Esophagus (tissue), 2 donors: ENCODE measurements at places on chromosomes 5 and 9. TPM values are rescaled to one million over a fixed set of nuclear protein-coding genes. Genes with fewer than 3 reads are reported as not detected.

The SOHLH1 gene
- not detected for polyA plus RNA-seq

The TEK gene
- polyA plus RNA-seq, result 0.55 TPM

The PDE8B gene
- 0.66 TPM for polyA plus RNA-seq

The CER1 gene
- polyA plus RNA-seq, result not detected

The C9 gene
- not detected for polyA plus RNA-seq

The MELK gene
- polyA plus RNA-seq, result 9.0 TPM

The SPAAR gene
- polyA plus RNA-seq, result 0.29 TPM

The IL4 gene
- not detected for polyA plus RNA-seq

The STOML2 gene
- polyA plus RNA-seq, result 32.9 TPM

The TARS1 gene
- 78.9 TPM for polyA plus RNA-seq

The INSYN2B gene
- polyA plus RNA-seq, result not detected

The OTULINL gene
- polyA plus RNA-seq, result 0.45 TPM

The FBXO10 gene
- 2.1 TPM for polyA plus RNA-seq

The CIZ1 gene
- polyA plus RNA-seq, result 39.8 TPM

The SLC28A3 gene
- 4.7 TPM for polyA plus RNA-seq

The ABCA1 gene
- 2.9 TPM for polyA plus RNA-seq

The SLC22A4 gene
- polyA plus RNA-seq, result 0.14 TPM

The PCDHGA5 gene
- 0.14 TPM for polyA plus RNA-seq

The CEP120 gene
- polyA plus RNA-seq, result 2.9 TPM

The CWC27 gene
- polyA plus RNA-seq, result 12.6 TPM

The FCN2 gene
- polyA plus RNA-seq, result 0.04 TPM

The NTRK2 gene
- polyA plus RNA-seq, result 1.2 TPM

The IFNB1 gene
- polyA plus RNA-seq, result not detected

The PCDHA3 gene
- not detected for polyA plus RNA-seq

The PCA3 gene
- 0.35 TPM for polyA plus RNA-seq

The PTPDC1 gene
- polyA plus RNA-seq, result 1.00 TPM

The ADAMTS2 gene
- polyA plus RNA-seq, result 1.5 TPM

The N4BP3 gene
- 26.2 TPM for polyA plus RNA-seq

The GNAQ gene
- 11.3 TPM for polyA plus RNA-seq

The WNT8A gene
- not detected for polyA plus RNA-seq

The RC3H2 gene
- 9.2 TPM for polyA plus RNA-seq

The TXNDC8 gene
- not detected for polyA plus RNA-seq

The OBP2B gene
- not detected for polyA plus RNA-seq

The RLN2 gene
- polyA plus RNA-seq, result 0.35 TPM

The DMGDH gene
- polyA plus RNA-seq, result 0.33 TPM

The ADCY2 gene
- 0.06 TPM for polyA plus RNA-seq

The IL3 gene
- not detected for polyA plus RNA-seq

The C7 gene
- 30.5 TPM for polyA plus RNA-seq

The CDH6 gene
- 0.42 TPM for polyA plus RNA-seq

The TAF1L gene
- polyA plus RNA-seq, result not detected

The PTAR1 gene
- polyA plus RNA-seq, result 4.2 TPM

The SPATA31E1 gene
- polyA plus RNA-seq, result not detected

The TPM2 gene
- 1,288 TPM for polyA plus RNA-seq

The HBEGF gene
- 23.5 TPM for polyA plus RNA-seq

The FOXD4L5 gene
- not detected for polyA plus RNA-seq

The C9orf50 gene
- polyA plus RNA-seq, result not detected
